Right cardiac atrium (tissue), 5 donors: ENCODE measurements at places on chromosomes 6 and 20. TPM values are rescaled to one million over a fixed set of nuclear protein-coding genes. Genes with fewer than 3 reads are reported as not detected.

The PRICKLE4 gene
- 3.7 TPM for total RNA-seq

The FOXA2 gene
- total RNA-seq: not detected

The TP53INP2 gene
- total RNA-seq: 72.7 TPM

The CAP2 gene
- total RNA-seq: 127 TPM

The LY6G6C gene
- not detected for total RNA-seq

The MRPS10 gene
- 46.1 TPM for total RNA-seq

The SLC13A3 gene
- total RNA-seq: 0.46 TPM

The BMP6 gene
- total RNA-seq: 2.3 TPM

The BRD2 gene
- total RNA-seq: 85.6 TPM

The ADGB gene
- total RNA-seq: not detected

The SNPH gene
- 6.2 TPM for total RNA-seq

The NOTCH4 gene
- total RNA-seq: 14.4 TPM

The TRIM10 gene
- not detected for total RNA-seq

The HLA-DRA gene
- 79.4 TPM for total RNA-seq

The ADAT2 gene
- 1.5 TPM for total RNA-seq

The SMOC2 gene
- total RNA-seq: 16.0 TPM

The SRMS gene
- not detected for total RNA-seq

The TGM2 gene
- total RNA-seq: 963 TPM

The ADAM33 gene
- total RNA-seq: 11.5 TPM

The SLPI gene
- 6.3 TPM for total RNA-seq

The LST1 gene
- 10.2 TPM for total RNA-seq

The PM20D2 gene
- total RNA-seq: 17.1 TPM

The TINAG gene
- 0.26 TPM for total RNA-seq

The JAG1 gene
- 33.6 TPM for total RNA-seq

The RRBP1 gene
- total RNA-seq: 49.8 TPM

The SLC22A1 gene
- total RNA-seq: not detected

The BPI gene
- 0.28 TPM for total RNA-seq

The PTCHD4 gene
- total RNA-seq: 0.49 TPM

The ATP9A gene
- total RNA-seq: 18.4 TPM

The PAK5 gene
- 0.09 TPM for total RNA-seq

The XKR7 gene
- total RNA-seq: not detected

The ZKSCAN3 gene
- total RNA-seq: 4.1 TPM

The GPANK1 gene
- total RNA-seq: 16.8 TPM
